ENCODE measurements at places on chromosomes 11 and 22.

DNA sequence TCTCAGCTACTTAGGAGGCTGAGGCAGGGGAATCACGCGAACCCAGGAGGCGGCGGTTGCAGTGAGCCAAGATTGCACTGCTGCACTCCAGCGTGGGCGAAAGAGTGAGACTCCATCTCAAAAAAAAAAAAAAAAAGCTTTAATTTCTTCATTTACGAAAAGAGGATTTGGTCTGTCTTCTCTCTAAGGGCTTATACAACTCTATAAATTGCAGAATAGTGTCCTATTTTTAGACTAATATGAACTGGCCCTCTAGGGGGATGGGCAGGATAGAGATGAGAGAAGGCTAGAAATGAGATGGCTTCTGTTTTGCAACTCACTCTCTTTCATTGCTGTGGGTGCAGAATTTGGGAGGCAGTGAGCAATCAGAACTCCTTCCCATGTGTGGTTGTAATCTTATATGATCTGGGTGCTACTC, 11.3 kb downstream of the MAML2 start:
- no peak for DNase-seq

GRCh38 chr22:41332217-41332939, 31.1 kb downstream of the ZC3H7B start:
- DNase-seq = no peak

- DNase-seq = no peak
These were observed 4.9 kb downstream of the PSMD13 start for GRCh38 chr11:241634-242033.

- DNase-seq = no peak
These were observed 327.1 kb downstream of the FAM181B start for GRCh38 chr11:82406611-82407010.

DNA sequence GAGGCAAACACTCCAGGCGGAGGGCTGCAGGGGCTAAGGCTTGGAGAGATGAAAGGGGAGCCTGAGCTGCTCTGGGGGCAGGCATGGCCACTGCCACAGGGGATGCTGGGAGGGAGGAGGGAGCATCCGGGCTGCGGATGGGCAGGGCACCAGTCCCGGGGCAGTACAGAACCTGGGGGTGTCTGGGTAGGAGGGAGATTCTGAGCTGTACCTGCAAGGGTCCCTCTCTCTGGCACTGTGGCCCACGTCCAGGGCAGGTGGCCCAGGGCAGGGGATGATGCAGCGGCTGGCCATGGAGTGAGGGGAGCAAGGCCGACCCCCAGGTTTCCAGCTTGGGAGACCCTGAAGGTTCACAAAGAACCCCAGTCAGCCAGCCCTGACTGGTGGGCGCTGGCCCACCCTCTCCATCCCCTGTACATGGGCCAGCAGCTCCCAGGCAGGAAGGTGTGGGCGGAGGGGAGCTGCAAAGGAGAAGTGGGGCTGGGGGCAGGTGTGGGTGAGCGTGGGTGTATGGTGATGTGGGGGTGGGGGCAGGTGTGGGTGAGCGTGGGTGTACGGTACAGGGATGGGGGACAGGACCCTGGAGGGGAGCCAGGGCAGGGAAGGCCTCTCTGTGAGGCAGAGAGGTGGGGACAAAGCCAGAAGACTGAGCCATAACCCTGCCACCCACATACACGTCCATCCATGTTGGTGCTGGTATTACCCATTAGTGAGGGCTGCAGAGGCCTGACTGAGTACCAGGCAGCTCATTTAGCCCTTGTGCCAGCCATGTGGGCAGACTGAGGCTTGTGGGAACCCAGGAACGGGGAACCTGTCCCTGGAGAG, 2.2 kb upstream of the TNFRSF13C start:
- peak; percentile 63 for DNase-seq

- DNase-seq = peak; percentile 98
These were observed 13.5 kb upstream of the SORL1-AS1 start for GRCh38 chr11:121466063-121466794.

DNA sequence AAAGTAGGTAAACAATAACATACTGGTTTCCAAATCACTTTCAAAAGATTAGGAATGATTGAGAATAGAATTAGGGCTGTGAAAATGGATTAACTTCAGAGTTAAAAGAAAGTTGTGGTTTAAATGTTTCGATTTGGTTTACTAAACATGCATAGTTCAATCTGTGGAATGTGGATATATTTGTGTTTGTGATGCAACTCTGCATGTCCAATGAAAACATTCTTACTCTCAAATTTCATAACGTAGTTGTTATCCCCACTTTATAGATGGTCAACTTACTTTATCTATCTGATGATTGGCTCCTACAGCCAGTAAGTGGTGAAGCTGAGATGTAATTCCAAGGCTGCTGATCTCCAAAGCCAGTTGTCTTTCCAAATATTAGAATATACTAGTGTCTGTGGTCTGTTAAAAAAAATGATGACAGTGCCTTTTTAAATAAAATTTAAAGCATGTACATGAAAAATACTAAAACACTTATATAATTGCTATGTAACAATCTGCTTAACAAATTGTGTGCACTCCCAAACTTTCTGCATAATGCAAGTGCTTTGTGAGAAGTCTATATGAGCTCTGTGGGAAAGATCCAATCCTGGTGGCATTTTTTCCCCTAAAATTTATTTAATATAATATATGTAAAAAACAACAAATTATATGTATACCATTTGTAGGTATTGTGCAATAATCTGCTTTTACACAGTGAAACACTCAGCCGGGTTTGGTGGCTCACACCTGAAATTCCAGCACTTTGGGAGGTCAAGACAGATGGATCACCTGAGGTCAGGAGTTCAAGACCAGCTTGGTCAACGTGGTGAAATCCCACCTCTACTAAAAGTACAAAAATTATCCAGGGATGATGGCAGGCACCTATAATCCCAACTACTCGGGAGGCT, 9.7 kb upstream of the SIK3 start:
- DNase-seq = no peak

GRCh38 chr11:62954478-62954877, 30.3 kb downstream of the SLC22A6 start:
- DNase-seq = no peak

DNA sequence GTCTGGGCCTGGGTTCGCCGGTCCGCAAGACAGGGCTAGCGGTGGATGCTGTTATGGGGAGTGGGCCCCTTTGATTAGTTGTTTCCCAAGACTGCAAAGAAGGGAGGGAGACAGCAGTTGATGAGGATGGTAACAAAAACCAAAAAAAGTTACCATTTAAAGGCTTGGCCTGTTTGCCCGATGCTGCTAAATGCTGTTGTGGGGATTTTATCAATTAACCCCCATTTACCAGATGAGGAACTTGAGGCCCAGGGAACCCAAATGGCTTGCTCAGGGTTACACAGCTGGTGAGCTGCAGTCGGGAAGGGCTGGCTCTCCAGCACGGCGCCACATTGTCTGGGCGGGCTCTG, 3.4 kb downstream of the TRPT1 start:
- no peak for DNase-seq

- no peak for DNase-seq
These were observed 3.1 kb downstream of the DYNC2H1 start for GRCh38 chr11:103112364-103112763.

DNA sequence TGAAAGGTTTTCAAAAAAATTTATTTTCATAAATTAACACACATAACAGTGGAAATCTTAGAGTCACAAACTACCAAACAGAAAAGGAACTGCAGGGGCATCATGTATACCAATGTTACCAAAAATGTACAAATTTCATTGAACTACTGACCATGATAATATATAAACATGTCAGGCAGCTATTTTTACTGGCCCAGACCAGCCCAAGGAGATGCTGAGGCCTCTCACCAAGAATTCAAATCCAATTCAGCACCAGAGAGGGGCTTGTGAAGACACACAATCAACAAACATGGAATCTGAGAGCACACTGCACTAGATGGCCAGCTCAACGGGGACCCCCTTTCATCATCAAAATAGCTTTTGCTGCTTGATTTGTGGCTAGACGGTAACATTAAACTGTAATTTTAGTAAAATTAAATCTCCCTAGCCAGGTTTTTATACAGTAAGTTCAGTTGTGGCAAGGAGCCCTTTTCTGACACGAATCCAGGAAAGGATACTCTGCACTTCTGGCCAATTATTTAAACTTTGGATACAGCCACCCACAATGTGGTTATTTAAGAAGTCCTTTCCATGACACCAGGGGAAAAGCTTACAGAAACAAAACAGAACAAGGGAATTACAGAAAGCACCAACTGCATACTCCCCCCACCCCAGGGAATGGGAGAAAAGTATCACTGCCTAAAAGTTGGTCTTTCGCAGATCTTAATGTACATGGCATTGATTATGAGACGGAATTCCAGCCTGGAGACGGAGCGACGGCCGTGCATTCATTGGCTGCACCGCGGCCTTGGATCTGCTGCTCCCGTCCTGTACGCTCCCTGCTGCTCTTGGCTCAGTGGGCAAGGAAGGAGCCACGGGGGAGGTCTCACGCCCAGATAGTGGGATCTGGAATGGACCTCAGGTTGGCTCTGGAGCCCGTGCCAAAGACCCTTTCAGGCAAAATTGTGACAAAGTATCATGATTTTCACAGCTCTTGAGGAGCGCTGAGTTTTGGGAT, 19.6 kb upstream of the PISD start:
- no peak for DNase-seq

- peak; percentile 53 for DNase-seq
These were observed 68.5 kb upstream of the IGLL5 start for GRCh38 chr22:22818861-22819855.

DNA sequence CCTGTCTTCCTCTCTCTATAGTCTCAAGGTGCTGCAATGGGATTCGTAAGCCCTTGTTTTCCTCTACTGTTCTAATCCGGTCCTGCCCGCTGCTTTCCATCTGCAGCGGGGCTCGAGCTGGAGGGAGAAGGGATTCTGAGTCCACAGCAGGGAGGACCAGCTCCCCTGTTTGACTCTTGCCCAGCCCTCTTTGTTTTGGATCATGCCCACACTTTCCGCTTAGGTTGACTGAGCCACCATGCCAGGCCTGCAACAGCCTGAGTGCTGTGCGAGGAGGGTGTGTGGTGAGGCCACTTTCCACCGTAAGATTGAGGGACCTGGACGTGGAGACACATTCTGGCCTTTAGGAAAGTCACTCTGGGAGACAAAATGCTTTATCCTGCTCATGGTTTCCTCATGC, 58.3 kb downstream of the CEP164 start:
- no peak for DNase-seq

- no peak for DNase-seq
These were observed 22.6 kb upstream of the MGAT3 start for GRCh38 chr22:39434243-39434653.

DNA sequence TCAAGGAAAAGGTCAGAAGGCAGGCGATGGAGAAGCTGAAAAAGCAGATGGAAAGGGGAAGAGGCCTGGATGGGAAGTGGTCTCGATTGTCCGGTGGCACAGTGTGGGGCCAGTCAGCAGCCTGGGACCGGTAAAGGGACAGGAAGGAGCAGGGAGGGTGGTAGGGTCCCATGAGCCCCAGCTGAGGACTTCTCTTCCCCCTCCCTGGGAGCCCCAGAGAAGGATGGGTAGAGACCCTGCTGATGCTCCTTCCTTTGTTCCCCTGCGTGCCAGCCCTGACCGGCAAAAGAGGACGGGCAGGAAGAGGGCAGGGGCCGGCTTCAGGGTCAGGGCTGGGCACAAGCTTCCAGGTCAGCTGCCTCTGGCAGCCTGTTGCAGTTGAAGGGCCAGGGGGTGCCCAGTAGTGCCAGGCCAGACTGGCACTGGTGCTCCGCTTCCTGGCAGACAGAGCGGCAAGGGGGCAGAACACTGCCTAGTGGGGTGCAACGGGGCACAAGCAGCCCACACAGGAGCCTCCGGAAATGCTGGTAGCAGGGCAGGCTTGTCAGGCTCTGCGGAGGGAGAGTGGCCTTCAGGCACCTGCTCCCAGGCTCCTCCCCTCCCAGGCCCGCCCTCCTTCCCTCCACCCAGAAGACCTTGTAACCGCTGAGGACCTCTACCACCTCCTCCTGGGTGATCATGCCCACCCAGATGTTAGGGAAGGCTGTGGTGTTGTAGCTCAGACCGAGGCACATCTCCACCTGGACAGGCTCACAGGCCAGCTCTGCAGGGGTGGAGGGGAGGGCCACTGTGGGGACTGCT, 739 bp upstream of the C1QTNF5 start:
- DNase-seq = no peak

- no peak for DNase-seq
These were observed 12.1 kb upstream of the RAC2 start for GRCh38 chr22:37256075-37256726.

DNA sequence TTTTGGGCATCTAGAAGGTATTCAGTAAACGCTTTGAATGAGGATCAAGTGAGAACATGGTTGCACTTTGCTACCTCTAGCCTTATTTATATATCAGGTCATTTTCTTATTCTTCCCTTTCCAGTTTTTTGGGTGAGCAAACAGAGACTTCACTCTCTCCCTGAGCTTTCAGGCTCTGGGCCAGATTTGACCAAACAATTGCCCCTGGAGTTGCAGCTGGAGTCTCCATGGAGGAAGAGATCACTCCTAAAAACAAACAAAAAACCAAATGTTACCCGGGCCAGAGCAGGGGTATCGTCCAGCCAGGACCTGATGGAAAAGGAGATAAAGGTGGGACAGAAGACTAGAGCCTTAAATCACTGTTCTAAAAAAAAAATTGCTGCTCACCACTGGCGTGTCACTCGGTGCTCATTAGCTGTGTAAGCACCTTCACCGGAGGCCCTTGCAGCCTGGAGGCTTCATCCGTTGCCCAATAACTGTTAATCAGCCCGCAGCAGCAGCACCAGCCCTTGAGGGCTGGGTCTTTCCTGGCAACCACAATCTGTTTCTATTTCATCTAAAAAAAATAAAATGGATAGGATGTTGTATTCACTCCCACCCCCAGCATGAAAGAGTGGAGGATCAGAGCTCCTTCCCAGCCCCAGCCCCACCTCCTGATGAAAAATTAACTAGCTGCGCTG, 125.0 kb downstream of the PKNOX2 start:
- DNase-seq = no peak

DNA sequence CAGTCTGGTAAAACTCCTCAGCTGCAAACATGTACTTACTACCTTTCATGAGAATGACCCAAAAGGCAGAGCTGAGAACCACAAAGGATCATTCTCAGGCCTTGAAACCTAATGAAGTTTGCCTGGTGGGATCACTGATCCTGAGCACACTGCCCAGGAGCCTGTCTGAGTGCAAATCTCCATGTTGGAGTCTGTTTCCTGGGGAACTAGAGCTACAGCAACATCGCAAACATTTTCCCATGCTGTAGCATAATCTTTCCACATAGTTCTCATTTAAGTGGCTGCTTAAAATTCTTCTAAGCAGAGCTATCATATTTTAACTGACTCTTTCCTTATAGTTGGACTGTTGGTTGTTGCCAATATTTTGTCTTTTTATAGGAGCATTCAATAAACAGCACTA, 58.5 kb downstream of the GUCY1A2 start:
- no peak for DNase-seq

- no peak for DNase-seq
These were observed 14.7 kb upstream of the SORL1-AS1 start for GRCh38 chr11:121467471-121467870.

DNA sequence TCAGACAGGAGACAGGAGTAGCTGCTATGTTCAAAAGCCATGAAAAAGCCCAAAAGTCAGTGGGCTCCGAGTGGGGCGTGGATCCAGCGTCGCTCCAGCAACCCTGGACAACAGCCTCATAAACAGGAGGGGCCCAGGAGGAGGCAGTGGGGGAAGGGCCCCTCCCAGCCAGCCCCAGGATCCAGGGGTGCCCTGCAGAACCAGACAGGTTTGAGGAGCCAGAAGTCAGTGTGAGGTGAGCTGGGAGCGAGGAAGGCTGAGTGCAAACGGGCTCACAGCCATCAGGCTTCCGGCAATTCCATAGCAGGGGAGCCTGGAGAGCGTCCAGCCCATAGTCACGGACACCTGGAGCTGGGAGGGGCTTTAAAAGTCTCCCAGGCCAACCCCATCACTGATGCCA, 217.7 kb downstream of the MN1 start:
- no peak for DNase-seq

- DNase-seq = no peak
These were observed 7.7 kb downstream of the CCDC73 start for GRCh38 chr11:32786811-32787210.

- DNase-seq = no peak
These were observed 42.3 kb downstream of the C11orf91 start for GRCh38 chr11:33658195-33658900.

All from DMS53 (cell line).